ENCODE measurements at places on chromosomes 3 and 15.

DNA sequence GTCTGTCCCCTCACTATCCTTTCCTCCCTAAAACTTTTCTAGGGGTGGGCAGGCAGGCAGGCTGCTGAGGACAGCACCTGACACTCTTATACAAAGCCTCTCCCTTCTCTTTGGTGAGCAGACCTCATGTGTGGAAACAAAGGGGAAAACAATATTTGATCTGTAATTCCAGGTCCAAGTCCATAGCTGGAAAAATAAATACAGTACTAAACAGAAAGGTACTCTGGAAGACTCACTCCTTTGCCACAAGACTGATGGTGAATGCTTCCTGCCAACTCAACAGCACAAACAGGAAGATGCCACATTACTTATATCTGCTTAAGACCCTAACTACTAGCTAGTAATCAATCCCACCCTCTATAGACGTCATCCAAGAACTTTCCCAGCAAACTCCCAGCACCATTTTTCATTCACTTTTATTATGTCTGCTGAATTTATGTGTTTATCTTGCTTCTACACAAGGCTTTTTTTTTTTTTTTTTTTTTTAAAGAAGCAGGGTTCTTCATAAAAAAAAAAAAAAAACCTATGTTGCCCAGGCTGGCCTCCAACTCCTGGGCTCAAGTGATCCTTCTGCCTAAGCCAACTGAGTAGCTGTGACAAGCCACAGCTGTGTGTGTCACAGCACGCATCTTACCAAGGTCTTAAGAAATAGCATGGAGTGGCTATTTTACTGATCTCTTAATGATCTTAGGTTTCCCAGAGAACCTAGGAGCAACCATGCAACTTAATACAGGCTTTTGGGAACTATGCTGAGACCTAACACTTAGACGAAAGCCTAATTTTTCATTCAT is 44.2 kb upstream of the CSPG5 start:
- no peak for DNase-seq

- no peak for DNase-seq
Measured at GRCh38 chr3:75396316-75396802, 267.8 kb upstream of the FRG2C start.

GRCh38 chr3:171165499-171165921 is 139.0 kb upstream of the SLC2A2 start:
- no peak for DNase-seq

DNA sequence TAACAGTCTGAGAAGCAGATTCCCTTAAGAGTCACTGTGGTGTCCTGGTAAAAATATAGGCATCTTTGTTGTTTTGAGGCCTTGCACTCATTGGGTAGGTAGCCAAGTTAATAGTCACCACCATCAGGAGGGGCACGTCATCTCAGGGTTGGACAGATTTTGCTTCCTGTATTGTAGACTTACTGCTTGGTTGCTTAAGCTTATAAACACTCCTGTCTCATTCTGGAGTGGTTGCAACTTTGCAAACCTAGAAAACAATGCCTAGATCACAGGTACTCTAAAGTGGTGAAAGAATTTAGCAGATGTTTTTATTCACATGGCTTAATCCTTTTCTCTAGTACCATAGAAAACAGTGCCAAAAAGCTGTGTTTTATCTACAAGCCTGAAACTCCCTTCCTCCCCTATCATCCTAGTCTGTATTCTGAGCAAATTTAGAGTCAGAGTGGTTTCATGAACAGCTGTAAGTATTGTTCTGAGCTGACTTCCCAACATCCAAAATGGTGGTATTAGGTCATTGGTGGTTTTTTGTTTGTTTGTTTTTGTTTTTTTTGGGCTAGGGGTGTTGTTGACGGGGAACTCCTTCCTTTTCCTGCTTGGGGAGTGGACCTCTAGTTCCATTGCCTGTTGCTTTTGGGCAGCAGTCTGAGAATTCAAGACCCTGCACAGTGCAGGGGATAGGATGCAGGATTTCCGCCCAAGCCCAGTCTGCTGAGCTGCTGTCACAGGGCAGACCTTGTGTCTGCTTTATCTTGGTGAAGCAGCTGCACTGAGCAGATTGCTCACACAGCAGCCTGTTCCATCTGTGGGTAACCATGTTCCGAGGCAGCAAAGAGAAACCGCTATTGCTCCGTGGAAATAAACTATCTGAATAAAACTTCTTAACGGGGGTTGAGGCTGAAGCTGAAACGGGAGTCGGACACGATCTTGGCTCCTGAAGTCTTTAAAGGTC is 202.0 kb downstream of the AKAP13 start:
- DNase-seq = peak; percentile 51
